Endothelial cell (in vitro differentiated cells): ENCODE measurements at places on chromosomes 12 and 14. TPM values are rescaled to one million over a fixed set of nuclear protein-coding genes. Genes with fewer than 3 reads are reported as not detected.
A peak's percentile ranks its signal among the peaks of the same experiment; 100 is the strongest.

KRT75 gene
- not detected for total RNA-seq

DNA sequence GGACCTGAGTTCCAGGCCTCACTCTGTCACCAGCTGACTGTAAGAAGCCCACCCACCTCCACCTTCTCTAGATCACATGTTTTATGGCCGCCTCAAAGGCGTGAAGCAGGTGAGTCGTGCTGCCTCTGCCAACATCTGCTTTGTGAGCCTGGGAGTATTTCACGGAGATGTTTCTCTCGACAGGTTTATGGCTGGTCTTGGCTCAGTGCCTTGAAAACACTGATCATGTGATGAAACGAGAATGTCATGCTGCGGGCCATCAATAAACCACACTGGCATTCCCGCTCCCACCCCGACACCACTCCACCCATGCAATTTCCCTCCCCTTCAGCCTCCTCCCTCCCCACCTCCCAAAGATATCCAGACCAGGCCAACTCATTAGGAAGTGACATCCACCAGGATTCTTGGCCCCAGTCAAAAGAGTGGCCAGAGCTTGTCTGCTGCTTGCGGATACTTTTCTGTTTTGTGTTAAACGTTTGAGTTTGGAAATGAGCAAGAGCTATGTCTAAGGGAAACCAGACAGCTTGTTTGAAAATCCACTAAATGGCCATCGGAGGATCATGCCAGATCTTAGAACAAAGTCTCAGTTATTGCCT lies 53.8 kb upstream of the NTF3 start:
- H3K4me3 ChIP-seq, result no peak overlapping the region
- no peaks in the 10 kb centered on the region for H3K36me3 ChIP-seq
- H3K27ac ChIP-seq, result no peak overlapping the region
- H3K27me3 ChIP-seq, result no peaks in the 10 kb centered on the region

SLCO1B1 gene
- total RNA-seq, result not detected

PPP2R3C gene
- total RNA-seq, result 29.1 TPM

DNA sequence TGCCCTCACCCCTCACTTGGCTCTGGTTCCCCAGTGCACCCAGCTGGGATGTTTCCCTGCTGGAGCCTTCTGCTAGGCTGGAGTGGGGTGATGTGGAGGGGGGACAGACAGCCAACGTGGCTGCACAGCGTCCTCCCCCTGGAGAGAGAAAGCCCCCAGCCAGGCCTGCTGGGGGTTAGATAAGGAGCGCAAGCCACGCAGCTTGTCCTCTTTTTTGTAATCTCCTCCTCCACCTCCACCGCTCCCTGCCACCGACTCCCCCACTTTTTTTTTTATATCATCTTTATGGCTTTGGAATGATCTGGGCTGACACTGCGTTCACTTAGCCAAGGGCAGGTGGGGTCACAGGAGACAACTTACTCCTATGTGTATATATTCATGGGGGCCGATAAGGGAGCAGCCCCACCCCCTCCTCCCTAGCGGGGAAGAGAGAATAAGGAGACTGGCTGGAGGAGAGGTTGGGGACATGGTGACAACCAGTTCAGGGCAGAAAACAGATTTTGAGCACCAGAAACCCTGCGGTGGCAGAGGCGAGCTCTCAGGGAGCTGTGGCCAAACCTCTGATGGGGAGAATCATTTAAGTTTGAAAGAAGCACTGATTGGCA lies 169.9 kb upstream of the LHX5 start:
- H3K27ac ChIP-seq, result no peak overlapping the region
- peaks cover 9% of the 10 kb centered on the region for H3K36me3 ChIP-seq
- H3K4me1 ChIP-seq, result no peaks in the 10 kb centered on the region
- H3K4me3 ChIP-seq, result no peak overlapping the region
- H3K27me3 ChIP-seq, result peaks cover 10% of the 10 kb centered on the region
- DNase-seq, result no peak

- H3K4me3 ChIP-seq, result no peak overlapping the region
- H3K27me3 ChIP-seq, result peaks cover 4% of the 10 kb centered on the region
- DNase-seq, result peak; percentile 78
- H3K36me3 ChIP-seq, result no peaks in the 10 kb centered on the region
- H3K27ac ChIP-seq, result no peak overlapping the region
- no peaks in the 10 kb centered on the region for H3K4me1 ChIP-seq
Observed at GRCh38 chr14:78836777-78837176, 666.6 kb downstream of the NRXN3 start.

PSME2 gene
- total RNA-seq, result 73.6 TPM

GRCh38 chr14:61765225-61765943 lies 3.2 kb downstream of the SNAPC1 start:
- H3K27ac ChIP-seq, result no peak overlapping the region
- no peak for DNase-seq
- H3K4me3 ChIP-seq, result no peak overlapping the region

TMEM63C gene
- total RNA-seq, result 6.6 TPM

- H3K27ac ChIP-seq, result no peak overlapping the region
- H3K4me3 ChIP-seq, result peak overlapping the region; percentile 92
- H3K4me1 ChIP-seq, result peaks cover 5% of the 10 kb centered on the region
- H3K27me3 ChIP-seq, result peaks cover 8% of the 10 kb centered on the region
- DNase-seq, result peak; percentile 26
- no peaks in the 10 kb centered on the region for H3K36me3 ChIP-seq
Observed at GRCh38 chr14:50560931-50561285, 963 bp downstream of the ATL1 start.

MIPOL1 gene
- total RNA-seq, result 12.1 TPM

- no peak for DNase-seq
- no peak overlapping the region for H3K4me3 ChIP-seq
- H3K4me1 ChIP-seq, result no peaks in the 10 kb centered on the region
- H3K27me3 ChIP-seq, result no peaks in the 10 kb centered on the region
- no peak overlapping the region for H3K27ac ChIP-seq
Observed at GRCh38 chr12:128459067-128459466, 192.1 kb downstream of the TMEM132C start.

KLRD1 gene
- total RNA-seq, result 0.49 TPM

- DNase-seq, result no peak
- no peak overlapping the region for H3K4me3 ChIP-seq
- H3K36me3 ChIP-seq, result peaks cover 28% of the 10 kb centered on the region
- peaks cover 26% of the 10 kb centered on the region for H3K27me3 ChIP-seq
- H3K4me1 ChIP-seq, result no peaks in the 10 kb centered on the region
Observed at GRCh38 chr14:105850853-105851581, 324.6 kb downstream of the TMEM121 start.

- no peaks in the 10 kb centered on the region for H3K36me3 ChIP-seq
- H3K27me3 ChIP-seq, result peaks cover 1% of the 10 kb centered on the region
- no peak for DNase-seq
- no peak overlapping the region for H3K27ac ChIP-seq
Observed at GRCh38 chr12:27896419-27896990, 76.0 kb downstream of the PTHLH start.

DNA sequence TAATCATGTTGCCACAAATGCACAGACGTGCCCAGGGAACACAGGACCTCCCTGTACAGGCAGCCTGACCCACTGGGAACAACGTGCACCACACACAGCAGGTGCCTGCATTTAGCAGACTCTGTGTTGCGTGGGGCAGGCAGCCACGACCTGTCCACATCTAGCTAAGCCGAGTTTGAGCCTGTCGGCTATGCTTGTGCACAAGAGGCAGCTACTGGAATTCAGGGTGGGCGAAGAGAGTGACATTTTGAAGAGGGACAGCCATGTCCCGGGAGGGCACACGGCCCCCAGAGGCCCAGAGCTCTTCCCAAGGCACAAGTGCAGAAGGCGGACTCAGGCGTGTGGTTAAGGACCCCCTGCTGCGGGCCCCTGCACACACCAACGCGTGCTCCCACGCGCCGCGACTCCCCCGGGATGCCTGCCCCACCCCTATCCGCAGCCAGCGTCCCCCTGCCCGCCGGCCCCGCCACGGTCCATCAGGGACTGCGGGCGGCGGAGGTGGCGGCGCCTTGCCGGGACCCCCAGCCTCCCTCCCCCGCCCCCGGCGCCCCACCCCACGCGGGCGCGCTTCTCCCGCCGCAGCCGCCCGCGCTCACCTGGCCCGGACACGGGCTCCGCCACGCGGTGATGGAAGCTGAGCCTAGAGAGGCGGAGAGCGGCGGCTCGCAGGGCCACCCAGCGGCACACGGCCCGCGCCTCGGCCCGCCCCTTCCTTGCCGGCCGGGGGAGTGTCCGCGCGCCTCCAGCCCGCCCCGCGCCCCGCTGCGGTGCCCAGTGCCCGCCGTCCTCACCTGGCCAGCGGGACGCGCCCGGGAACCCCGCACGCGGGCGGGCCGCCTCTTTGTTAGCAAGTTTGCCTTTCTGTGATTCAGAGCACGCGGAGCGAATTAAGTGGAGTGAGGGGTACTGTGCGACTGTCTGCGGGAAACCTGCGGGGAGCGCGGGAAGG lies 125.3 kb upstream of the PRMT8 start:
- peak overlapping the region; percentile 85 for H3K4me3 ChIP-seq
- H3K27me3 ChIP-seq, result peaks cover 12% of the 10 kb centered on the region
- DNase-seq, result peak; percentile 26
- H3K36me3 ChIP-seq, result no peaks in the 10 kb centered on the region
